ENCODE measurements at places on chromosomes 3 and 15.

- DNase-seq: no peak
Measured at GRCh38 chr3:175238801-175239200, 379.7 kb downstream of the NAALADL2 start.

DNA sequence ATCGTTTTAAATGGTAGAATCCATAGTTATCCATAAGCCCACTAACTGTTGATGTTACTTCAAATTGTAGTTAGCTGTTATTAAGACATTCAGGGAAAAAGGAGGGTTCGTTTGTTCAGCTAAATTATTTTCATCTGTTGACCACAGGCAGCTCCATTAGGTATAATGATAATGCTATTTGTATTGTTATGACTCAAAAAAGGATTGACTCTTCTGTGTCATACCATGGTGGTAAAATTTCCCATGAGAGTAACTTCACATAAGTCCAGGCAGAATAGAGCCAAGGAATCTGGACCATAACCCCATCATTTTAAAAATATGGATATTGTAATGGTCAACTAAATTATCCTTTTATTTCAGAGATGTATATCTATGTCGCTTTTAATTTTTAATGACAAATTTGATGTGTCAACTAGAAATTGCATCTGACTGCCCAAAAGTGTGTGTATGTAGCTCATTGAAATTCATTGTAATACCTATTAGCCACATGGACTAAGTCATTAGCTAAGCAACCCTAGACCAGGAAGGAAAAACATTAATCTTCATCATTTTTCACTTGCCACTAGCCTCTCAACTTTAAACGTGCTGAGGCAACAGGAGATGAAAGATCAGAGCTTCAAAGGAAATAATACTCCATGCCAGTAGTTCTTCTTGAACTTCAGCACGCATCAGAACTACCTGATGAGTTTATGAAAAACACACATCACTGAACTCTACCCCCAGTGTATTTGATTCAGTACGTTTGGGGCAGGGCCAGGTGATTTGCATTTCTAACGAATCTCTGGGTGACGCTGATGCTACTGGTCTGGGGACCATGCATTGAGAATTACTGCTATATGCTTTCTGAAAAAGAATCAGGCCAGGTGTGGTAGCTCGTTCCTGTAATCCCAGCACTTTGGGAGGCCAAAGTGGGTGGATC is 537.7 kb downstream of the UNC13C start:
- no peak for DNase-seq

DNA sequence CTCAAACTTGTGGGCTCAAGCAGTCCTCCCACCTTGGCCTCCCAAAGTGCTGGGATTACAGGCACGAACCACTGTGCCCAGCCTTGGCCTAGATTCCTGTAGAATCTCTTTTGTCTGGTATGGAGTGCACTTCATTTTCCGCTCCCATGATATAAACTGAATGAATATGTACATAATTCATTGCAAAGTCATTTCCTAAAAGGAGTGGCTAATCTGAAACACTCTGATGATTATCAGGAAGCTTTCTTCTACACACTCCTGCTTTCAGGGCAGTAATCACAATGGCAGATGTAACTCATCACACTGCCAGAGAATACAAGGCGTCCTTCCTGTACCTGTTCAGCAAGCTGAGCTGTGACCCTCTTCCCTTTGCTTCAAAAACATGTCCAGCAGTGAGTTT is 28.6 kb downstream of the RLBP1 start:
- DNase-seq: no peak

DNA sequence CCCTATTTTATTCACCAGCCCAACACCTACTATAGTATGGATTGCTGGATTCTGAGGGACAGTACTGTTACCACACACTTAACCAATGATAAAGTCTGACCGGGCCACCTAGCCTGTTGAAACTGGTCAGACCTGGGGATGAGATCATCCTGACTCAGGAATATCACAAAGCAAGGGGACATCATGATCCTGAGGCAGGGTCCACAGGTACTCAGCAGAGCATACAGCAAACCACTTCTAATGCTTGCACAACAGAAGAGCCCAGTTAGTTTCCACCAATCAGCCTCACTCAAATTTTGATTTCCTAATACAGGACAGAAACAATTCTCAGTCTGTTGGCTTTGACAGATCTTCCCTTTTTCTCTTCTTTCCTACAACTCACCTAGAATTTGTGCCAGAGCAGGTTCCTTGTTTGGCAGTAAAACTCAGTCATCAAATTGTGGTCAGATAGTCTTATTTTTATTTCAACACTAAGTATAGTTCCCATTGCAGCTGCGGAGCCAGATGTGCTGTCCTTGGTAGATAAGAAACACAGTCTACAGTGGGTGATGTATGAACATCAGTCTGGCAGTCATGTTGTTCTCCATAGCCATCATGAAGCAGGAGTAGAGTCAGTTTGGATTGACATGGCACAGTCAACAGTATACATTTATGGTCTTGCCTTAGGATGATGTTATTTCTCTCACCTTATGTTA is 90.1 kb upstream of the PRR23C start:
- DNase-seq: no peak

- no peak for DNase-seq
Measured at GRCh38 chr3:4826237-4827100, 152.8 kb upstream of the BHLHE40 start.

GRCh38 chr3:78613421-78613879 is 1154.3 kb downstream of the ROBO1 start:
- DNase-seq: no peak

DNA sequence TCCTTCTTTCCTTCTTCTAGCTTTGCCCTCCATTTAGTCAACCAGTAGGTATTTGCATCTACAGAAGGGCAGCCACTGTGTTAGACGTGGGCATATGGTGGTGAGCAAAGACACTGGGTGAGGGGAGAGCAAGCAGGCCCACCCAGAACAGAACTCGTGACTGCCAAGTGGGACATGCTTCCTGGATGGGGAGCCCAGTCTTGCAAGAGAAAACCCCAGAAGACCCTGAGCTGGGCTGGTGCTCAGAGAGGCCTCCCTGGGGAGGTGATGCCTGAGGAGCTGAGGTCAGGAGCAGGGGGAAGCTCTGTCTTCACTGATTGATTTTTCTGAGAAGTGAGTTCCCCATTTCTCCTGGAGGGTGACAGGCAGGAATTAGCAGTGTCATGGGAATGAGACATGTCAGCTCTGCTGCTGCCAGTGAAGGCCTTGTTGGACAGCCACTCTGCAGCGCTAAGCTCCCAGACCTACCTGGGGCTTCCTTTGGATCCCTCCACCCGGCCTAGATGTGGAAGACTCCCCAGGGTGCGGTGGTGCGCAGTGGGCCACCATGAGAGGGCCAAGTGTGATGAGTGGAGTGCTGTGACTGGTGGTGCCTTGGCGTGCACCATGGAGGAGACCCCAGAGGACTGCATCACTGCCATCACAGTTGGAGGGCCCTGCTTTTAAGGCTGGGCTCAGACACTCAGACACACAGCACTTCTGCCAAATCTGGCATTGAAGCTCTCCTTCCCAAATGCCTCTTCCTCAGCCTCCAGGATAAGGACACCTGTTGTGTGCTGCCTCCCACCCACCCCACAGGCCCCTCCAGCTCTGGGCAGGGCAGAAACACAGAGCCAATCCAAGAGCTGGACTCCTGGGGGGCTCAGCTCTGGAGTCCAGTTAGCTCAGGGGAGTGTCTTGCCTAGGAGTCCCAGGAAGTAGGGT is 40.0 kb upstream of the TOPBP1 start:
- no peak for DNase-seq

DNA sequence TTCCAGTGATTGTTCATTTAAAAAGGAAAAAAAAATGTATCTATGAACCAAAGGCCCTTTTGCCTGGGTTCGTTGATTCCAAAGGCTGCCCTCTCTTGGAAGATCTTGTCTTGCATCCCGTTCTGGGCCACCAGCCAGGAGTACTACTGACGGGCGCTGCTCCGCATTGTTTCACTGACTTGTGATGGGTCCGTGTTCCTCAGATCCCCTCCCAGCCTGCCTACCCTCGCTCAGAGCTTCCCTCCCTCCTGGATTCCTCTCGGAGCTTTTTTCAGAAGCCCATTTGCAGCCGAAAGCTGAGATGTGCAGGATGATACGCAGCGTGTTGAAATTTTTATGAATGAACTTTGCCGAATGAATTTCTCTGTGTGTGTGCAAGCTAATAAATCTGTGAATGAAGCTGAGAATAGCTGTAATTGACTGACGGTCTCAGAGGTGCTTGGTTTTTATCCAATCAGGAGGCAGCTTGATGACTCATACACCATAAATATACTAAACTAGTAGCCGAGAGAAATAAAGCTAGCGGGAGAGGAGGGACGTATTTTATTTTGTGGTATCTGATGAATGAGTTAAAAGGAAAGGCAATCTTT is at the start of gene SHC4:
Gene SHC4, minus strand, starts transcription at position 396 of the 590 bp plus-strand sequence. CDS start 904 bp downstream, outside the sequence.
- peak; percentile 80 for DNase-seq

- no peak for DNase-seq
Measured at GRCh38 chr3:126389794-126390146, 4.9 kb upstream of the CFAP100 start.

DNA sequence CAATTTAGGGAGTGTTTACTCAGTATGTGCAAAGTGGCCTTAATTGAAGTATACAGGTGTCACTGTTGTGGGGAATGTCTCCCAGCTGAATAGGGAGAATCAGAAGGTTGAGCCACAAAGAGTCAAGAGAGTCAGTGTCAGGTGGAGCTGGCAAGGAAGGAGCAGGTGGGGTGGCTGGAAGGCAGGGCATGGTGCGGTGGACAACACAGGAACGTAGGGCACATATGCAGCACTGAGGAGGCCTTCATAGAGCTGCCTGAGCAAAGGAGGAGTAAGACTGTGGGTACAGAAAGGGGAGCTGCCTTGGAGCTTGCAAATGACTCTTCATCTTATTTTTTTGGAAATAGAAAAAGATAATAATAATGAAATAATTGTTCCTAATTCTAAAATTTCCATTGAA is 20.0 kb downstream of the ARHGEF3 start:
- no peak for DNase-seq

GRCh38 chr15:51053571-51053970 is 41.1 kb downstream of the TNFAIP8L3 start:
- no peak for DNase-seq

GRCh38 chr15:38872732-38873131 is 308.1 kb upstream of the RASGRP1 start:
- no peak for DNase-seq

DNA sequence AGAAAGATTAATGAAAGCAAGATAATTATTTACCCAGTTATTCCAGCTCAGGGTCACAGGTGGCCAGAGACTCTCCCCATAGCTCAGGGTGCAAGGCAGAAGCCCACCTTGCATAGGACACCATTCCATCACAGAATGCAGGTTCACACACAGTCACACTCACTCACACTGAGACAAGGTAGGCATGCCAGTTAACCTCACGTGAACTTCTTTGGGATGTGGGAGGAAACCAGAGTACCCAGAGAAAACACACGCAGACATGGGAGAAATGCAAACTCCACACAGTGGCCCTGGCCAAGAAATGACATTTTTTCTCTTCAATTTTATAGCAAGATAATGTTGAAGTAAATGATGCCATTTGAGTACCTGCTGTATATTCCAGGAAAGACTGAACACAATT is 106.7 kb downstream of the ZNF385D start:
- no peak for DNase-seq

DNA sequence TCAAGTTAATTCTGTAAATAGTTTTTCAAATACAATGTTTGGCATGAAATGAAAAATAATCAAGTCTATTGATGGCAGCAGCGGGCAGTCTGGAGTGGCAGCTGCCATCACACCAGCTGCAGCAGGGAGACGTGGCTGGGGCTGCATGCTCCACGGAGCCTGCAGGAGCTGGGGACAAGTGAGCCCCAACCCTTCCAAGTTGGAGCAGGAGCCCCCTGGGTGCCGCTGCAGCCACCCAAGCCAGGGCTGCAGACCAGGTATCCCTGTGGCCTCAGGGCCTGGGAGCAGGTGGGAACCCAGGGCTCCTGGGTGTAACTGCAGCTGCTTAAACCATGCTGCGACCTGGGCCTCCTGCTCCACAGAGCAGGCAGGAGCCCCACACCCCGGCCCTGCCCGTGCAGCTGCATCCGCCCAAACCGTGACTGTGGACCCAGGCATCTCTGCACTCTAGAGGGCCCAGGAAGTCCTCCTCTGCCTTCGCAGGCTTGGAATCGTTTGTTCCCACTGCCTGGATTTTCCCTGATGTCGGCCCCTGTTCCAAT is 257.4 kb downstream of the PLOD2 start:
- no peak for DNase-seq

DNA sequence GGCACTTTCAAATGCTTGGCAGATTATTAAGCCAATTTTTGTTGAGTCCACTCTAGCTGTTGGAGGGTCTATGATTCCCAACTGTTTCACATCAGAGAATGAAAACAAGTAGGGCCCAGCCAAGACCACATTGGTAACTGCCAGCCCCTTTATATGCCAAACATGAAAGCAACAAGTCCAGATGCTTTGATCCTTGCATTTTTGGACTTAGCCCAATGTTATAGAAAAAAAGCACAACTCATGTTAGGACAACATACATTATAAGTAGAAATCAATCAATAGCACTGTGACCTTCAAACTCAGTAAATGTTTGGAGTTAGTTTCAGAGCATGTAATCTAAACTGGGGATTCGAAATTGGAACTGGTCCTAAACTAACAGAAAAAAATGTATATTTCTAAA is 674.7 kb downstream of the MECOM start:
- no peak for DNase-seq

DNA sequence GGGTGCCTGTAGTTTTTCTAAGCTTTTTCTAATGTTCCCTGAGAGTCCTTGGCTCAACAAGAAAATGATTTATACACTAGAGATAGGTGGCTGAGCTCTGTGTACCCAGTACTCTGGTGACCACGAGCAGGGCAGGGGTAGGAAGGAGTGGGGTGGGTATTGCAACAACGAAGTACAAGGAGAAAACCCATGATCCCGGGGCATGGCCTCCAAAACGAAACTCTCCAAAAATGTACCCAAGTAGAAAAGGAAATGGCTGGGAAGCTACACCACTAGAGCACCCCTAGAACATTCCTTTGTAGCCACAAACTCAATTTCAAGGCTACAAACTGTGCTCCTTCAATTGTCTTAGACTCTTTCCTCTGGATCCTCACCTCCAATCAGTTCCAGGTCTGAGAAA is 138.9 kb downstream of the DUT start:
- DNase-seq: no peak

- DNase-seq: no peak
Measured at GRCh38 chr15:64311566-64311965, 44.4 kb downstream of the CSNK1G1 start.

DNA sequence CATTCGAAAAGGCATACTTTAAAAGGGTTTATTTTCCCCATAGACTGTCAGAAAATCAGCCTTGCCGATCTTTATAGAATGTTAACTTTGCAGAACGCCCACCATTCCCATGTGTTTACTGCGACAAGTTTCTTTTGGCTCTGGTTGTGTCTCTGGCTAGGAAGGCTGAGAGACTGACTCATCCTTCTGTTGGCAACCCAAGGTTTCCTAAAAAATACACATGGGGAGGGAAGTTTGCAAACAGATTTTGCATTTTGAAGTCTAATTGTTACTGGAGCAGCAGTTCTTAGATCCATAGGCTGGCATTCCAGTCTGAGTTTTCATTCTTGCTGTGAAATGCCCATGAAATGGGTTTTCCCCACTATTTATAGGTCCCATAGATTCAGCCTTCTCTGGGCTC is 37.9 kb upstream of the MINAR1 start:
- DNase-seq: no peak

Measured in SW480 (cell line).